NCI-H446 (cell line): ENCODE measurements at places on chromosomes 6 and 20.

DNA sequence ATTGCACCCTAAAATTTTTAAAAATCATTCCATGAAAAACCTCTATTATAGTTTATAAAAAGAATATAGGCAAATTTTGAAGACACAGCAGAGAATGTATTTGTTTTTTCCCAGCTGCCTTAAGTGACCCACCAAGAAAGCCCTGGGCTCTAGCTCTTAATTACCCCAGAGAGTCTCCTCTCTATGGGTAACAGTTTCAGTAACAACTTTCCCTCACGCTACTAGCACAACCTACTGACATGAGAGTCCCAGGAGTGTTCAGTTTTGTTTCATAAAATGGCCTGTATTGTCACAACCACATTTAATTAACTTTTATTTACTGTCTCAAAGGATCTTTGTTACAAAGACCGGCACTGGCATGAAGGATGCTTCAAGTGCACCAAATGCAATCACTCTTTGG lies 41.5 kb downstream of the FHL5 start:
- no peak for DNase-seq

- DNase-seq = no peak
Observed at GRCh38 chr6:95576998-95577303, 384 bp upstream of the MANEA start.

- no peak for DNase-seq
Observed at GRCh38 chr20:35443003-35443402, 5.0 kb upstream of the GDF5 start.

DNA sequence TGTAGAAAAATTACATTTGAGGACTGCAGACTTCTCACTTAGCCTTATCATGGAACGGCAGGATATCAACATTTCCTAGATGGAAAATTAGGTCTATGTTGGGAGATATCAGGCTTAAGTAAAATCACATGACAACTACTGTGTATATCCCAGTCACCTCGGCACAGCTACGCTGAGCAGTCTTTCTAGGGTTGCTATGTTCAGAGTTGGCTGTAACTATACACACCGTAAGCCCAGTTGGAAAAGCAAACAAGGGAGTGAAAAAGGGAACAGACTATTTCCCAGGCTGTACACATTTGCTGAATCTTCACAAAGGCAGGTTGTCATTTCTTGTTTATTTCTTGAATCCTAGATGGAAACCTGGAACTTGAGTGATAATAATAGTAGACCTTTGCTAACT lies 80.7 kb upstream of the PTPRK start:
- no peak for DNase-seq

GRCh38 chr6:113627480-113627879 lies 229.7 kb upstream of the MARCKS start:
- DNase-seq = no peak

GRCh38 chr6:117195728-117196127 lies 69.6 kb upstream of the VGLL2 start:
- DNase-seq = no peak

GRCh38 chr6:39268171-39268570 lies 38.9 kb upstream of the KCNK5 start:
- peak; percentile 10 for DNase-seq

- DNase-seq = no peak
Observed at GRCh38 chr6:151502499-151502898, 8.7 kb downstream of the CCDC170 start.

DNA sequence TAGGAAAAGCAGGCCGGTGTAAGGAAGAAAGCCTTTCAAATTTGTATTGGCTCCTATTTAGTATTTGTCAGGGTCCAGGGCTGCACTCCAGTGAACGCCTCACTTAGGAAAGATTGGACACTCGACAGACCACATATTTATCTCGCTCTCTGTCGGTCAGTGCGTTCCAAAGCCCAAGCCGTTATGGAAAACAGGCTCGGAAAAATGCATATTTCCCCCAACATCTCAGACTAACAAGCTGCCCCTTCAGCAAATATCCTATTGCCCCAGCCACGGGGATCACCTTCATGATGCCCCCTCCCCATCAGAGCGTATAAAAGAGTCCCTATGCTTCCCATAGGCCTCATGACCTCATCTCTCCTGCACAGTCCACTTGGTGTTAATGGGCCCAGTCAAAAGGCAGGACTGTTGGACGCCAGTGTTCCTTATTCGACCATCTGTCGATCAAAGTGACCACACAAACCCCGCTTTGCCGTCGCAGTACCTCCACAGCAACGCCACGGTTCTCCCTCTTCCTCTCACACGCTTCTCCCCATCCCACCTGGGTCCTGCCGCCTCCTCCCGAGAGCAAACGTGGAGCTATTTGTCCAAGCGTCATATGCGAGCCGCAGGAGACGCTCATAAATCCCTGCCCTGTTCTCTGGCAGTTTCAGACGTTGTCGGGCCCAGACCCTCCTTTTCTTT lies 63.3 kb downstream of the NPEPL1 start:
- DNase-seq = no peak

GRCh38 chr6:31010393-31011060 lies at the start of gene MUC22:
Gene MUC22, plus strand, starts transcription at chr6:31010474. Its CDS starts 233 bp downstream, at chr6:31010707.
- no peak for DNase-seq

GRCh38 chr6:154503658-154504057 lies 6.8 kb downstream of the CNKSR3 start:
- DNase-seq = no peak

DNA sequence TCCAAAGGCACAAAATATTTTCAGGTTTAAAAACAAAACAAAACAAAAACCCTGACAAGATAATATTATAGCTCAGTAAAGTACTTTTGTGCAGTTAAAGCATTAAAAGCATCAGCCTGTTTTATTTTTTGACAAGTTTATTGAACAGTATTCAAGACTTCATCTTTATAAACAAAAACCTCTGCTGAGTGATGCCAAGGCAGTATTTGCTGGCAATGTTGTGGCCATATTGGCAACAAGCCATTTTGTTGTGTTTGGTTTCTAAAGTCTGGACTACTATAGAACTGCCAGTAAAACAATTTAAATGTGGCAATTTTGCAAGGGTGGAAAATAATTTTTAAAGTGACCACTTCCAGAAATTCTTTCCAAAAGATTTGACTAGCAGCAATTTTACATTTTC lies 15.9 kb downstream of the CPNE1 start:
- peak; percentile 26 for DNase-seq

DNA sequence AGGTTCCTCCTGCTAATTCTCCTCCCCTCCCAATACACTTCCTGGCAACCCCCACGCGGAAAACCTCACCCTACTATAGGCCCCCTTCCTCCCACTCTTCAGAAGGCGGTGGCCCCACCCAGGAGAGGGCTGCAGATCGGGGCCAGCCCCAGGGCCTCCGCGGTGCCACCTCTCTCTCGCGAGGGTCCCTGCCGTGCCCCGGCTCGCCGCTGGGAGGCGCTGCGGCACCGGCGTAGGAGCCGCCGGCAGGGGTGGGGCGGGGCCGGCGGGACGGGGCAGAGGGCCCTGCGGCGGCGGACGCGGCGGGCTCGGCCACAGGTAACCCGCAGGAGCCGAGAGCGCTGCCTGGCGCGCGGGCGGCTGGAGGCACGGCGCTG lies at the start of gene ANKRD6:
Gene ANKRD6 (plus strand): TSS at position 278 of the 377 bp plus-strand sequence. CDS start 133,825 bp downstream, outside the sequence.
- DNase-seq = peak; percentile 19

GRCh38 chr6:94372229-94372628 lies 952.9 kb upstream of the EPHA7 start:
- no peak for DNase-seq

- DNase-seq = no peak
Observed at GRCh38 chr6:22613695-22614094, 44.3 kb downstream of the HDGFL1 start.

- no peak for DNase-seq
Observed at GRCh38 chr6:140393665-140394540, 1019.5 kb upstream of the CITED2 start.

DNA sequence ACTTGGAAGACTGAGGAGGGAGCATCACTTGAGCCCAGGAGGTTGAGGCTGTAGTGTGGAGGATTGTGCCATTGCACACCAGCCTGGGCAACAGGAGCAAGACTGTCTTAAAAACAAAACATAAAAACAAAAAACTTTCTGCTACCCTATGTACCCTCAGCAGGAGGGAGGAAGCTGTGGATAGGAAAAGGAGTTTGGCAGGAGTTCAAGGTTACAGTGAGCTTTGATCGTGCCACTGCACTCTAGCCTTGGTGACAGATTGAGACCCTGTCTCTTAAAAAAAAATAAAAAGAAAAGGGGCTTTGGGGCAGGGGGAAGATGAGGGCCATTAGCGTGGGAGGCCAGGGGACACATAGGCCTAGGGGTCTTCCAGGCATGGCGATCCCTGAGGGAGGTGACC lies 135.7 kb downstream of the DHX35 start:
- no peak for DNase-seq

DNA sequence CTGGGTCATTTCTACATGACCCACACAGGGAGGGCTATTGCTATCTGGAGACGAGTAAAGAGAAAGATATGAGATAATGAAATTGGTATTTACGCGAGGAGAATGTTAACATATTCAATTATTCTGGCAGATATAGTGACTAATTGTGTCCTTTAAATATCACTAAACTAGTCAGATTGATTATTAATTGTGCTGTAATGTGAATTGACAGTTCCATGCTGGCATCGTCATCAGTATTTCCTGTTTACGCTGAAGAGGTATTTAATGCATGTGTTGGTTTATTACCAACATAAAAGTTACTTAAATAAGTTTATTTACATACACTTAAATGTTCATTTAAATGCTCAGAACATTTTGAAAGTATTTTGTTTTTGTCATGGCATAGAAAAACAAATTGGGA lies 35.7 kb upstream of the OGFRL1 start:
- DNase-seq = no peak
